Adrenal gland (tissue), 19 donors: ENCODE measurements at places on chromosomes 7 and 10. TPM values are rescaled to one million over a fixed set of nuclear protein-coding genes. Genes with fewer than 3 reads are reported as not detected.
A peak's percentile ranks its signal among the peaks of the same experiment; 100 is the strongest.

DNA sequence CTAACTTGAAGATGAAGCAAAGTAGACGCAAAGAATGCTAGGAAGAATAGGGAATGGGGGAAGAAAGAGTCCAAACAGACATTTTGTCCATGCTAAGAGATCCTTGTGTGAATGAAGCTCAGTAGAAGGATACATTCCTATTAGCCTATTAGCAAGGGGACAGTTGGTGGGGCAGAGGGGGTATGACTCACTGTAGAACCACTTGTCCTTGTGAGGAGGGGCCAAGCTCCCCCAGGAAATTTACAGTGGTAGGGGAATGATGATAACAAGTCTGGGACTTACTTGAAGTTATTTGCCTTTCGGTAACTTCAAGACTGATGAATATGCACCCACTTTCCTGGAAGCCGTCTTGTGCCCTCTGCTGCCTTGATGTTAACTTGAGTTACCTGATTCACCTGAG is 17.2 kb upstream of the SYPL1 start:
- DNase-seq, result no peak

The PRF1 gene
- 2.1 TPM for total RNA-seq

- DNase-seq, result peak; percentile 61
Measured at GRCh38 chr10:34816501-34817002, 1.5 kb upstream of the PARD3 start.

The PNLIP gene
- not detected for total RNA-seq

GRCh38 chr7:127704211-127704610 is 52.2 kb downstream of the SND1 start:
- DNase-seq, result peak; percentile 70

DNA sequence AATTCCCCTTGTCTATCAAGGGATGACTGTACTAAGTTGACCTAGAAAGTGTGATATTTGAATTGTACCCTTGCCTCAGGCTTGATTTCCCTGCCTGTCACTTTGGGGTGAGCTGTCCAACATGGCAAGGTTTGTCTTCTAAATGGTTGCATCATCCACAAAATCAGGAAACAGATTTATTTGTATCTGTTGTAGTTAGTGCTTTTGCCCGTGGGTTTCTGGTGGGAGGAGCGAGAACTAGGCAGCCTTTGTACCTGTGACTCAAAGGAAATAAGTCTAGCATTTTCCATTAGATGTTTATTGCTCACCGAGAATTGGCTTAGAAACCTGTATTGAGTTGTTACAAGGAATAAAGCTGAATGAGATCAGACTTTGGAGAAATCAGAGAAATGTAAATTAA is 650.8 kb downstream of the LRMDA start:
- DNase-seq, result no peak
